ENCODE measurements at places on chromosomes 16 and 17.

DNA sequence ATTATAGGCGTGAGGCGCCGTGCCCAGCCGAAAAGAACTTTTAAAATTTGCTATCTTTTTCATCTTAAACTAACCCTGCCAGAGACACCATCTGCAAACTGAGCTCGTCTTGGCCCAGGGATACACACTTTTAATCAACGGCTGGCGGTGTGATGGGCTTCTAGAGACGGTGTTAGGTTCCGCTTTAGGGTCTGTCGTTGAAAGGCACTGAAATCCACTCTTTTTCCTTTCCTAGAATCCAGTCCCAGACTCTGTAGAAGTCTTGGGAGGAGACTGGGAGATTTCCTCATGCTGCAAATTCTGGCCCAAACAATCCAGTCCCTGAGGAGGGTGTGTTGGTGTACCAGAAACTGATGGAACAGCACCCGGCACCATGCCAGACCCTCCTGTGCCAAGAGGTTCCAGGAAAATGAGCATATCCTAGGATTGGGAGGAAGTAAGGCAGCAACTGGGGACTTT is 52.0 kb upstream of the TEX2 start:
- no peak for DNase-seq

GRCh38 chr17:35726127-35726952 is 5.1 kb upstream of the RASL10B start:
- DNase-seq, result no peak

- DNase-seq, result no peak
Measured at GRCh38 chr16:87098976-87099720, 218.0 kb downstream of the C16orf95 start.

- DNase-seq, result peak; percentile 49
Measured at GRCh38 chr17:42313773-42314566, 25.7 kb downstream of the STAT5A start.

- DNase-seq, result no peak
Measured at GRCh38 chr16:89988951-89989350, 30.3 kb downstream of the DBNDD1 start.

DNA sequence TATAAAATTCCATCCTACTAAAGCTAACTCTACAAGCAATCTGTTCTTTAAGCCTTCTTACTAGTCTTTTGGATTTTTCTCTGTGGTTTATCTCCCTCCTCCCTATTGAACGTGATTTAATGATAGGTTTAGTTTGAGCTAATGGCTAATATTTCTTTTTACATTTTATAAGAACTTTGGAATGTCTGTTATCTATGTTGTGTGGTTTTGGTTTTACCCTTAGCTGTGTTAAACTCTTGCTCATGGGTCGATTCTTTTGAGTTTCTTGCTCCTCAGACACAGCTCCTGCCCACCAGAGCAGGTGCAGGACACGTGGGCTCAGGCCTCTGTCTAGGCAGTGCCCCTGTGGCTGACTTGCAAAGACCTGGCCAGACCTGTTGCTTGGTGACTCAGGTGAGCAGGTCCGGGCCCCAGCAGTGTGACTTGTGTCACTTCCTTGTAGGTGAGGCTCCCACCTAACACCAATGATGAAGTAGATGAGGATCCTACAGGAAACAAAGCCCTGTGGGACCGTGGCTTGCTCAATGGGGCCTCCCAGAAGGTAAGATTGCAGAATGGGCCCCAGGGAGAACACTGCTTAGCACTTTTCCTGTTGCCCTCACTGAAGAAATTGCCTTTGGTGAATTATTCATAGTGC is 45.1 kb downstream of the SF3B3 start:
- no peak for DNase-seq

GRCh38 chr17:65556014-65556909 is 5.2 kb downstream of the AXIN2 start:
- peak; percentile 95 for DNase-seq

GRCh38 chr17:8156246-8156992 is 4.2 kb upstream of the PER1 start:
- DNase-seq, result peak; percentile 100

- DNase-seq, result no peak
Measured at GRCh38 chr17:77817953-77818352, 140.6 kb upstream of the TNRC6C start.

- DNase-seq, result no peak
Measured at GRCh38 chr17:78154903-78155811, 9.0 kb downstream of the C17orf99 start.

GRCh38 chr17:78600181-78600721 is 23.1 kb upstream of the DNAH17 start:
- no peak for DNase-seq

DNA sequence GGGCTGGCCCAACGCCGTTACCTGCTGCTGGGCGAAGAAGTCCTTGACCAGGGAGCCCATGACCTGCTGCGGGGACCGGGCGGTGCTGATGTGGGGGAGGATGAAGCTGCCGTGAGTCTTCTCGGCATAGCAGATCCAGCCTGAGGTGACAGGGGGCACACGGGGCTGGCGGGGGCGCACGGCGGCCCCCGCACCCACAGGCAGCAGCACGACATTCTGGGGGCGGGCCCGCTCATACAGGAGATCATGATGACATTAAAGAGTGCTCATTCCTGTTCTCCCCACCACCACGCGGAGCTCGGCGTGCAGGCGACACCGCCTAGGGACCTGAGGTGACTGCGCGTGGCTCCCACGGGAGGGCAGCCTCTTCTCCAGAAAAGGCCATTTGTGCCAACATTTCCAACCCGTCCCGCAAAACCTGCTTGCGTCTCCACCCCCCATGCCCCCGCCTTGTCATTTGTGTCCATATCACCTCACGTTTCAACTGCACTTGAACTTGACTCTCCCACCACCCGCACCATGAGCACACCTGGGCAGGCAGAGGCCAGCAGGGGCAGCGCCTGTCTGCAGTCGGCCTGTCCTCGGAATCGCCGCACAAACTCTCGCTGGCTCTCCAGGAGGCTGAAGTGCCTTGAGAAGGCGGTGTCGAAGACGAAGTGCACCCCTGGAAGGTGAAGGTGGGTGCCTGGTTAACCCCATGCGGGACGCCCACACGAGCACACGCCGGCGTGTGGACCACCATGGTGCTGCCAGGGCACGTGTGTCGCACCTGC is 6.4 kb downstream of the CIAO3 start:
- no peak for DNase-seq

DNA sequence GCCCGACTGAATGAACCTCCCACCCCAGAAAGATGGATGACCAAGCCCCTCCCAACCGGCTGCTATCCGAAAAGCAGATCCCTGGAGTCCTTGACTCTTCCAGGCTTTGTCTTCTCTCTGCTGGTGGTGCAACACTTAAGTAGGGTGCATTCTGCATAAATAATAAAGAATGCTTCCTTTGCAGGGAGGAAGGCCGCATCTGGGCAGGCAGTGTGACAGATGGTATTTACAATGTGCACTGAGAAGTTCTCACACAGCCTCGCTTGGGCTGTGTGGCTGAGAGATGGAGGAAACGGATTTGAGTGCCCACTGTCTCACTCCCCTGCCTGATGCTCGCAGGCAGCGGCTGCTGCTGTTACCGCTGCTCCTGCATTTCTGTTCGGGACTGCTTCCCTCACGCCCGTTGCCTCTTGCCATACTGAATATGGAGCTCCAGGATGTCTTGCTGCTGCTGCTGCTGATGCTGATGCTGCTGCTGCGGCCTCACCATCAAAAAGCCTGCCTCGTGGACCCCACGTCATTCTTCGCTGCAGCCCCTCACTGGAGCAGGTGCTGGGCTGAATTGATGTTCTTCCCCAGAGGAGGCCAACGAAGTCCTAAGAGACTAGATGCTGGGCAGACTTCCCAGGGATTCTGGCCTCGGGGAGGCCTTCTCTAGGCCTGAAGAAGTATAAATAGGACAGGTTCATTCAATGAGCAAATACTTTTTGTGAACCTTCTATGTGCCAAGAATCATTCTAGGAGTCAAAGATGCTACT is 7.1 kb upstream of the RHBDL3 start:
- DNase-seq, result no peak

GRCh38 chr17:2070241-2071023 is 15.5 kb downstream of the HIC1 start:
- DNase-seq, result peak; percentile 85

DNA sequence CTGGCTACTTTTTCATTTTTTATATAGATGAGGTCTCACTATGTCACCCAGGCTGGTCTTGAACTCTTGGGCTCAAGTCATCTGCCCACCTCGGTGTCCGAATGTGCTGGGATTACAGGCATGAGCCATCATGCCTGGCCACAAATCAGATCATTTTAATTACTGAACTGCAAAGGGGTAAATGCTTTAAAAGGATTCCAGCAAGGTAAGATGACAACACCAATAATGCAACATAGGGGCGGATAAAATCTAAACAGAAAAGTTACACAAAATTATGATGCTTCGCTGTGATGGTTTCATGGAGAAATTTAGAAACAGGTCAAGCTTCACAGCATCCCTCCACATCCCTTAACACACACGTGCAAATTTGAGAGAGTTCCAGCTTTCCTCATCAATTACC is 32.3 kb downstream of the AXIN1 start:
- no peak for DNase-seq

- no peak for DNase-seq
Measured at GRCh38 chr17:57766318-57766943, 21.3 kb upstream of the CCDC182 start.

DNA sequence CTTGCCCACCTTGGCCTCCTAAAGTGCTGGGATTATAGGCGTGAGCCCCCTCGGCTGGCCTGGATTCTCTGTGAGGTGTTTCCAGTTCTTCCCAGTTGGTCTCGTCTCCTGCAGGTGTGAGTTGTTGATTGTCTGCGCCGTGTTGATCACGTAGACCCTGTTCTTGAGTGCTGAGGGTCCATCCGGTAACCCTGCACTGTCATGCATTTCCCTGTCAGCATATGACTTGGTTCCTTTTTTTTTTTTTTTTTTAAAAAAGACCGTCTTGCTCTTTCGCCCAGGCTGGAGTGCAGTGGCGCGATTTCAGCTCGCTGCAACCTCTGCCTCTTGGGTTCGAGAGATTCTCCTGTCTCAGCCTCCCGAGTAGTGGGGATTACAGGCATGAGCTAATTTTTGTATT is 17.3 kb downstream of the MGRN1 start:
- DNase-seq, result no peak
